ENCODE measurements at places on chromosomes 11 and 22.

- no peaks in the 10 kb centered on the region for H3K4me1 ChIP-seq
- no peak for DNase-seq
- no peaks in the 10 kb centered on the region for H3K36me3 ChIP-seq
These were observed 271.4 kb upstream of the NCAM1 start for GRCh38 chr11:112689851-112690250.

GRCh38 chr11:73287400-73288101 is 15.4 kb downstream of the P2RY6 start:
- no peak overlapping the region for H3K27ac ChIP-seq
- H3K4me3 ChIP-seq, result no peak overlapping the region
- peak; percentile 60 for DNase-seq

GRCh38 chr11:112195951-112196351 is 20.6 kb downstream of the BCO2 start:
- H3K4me3 ChIP-seq, result no peak overlapping the region
- no peak overlapping the region for H3K27ac ChIP-seq
- no peaks in the 10 kb centered on the region for H3K36me3 ChIP-seq
- DNase-seq, result no peak
- no peaks in the 10 kb centered on the region for H3K27me3 ChIP-seq
- H3K4me1 ChIP-seq, result no peaks in the 10 kb centered on the region

DNA sequence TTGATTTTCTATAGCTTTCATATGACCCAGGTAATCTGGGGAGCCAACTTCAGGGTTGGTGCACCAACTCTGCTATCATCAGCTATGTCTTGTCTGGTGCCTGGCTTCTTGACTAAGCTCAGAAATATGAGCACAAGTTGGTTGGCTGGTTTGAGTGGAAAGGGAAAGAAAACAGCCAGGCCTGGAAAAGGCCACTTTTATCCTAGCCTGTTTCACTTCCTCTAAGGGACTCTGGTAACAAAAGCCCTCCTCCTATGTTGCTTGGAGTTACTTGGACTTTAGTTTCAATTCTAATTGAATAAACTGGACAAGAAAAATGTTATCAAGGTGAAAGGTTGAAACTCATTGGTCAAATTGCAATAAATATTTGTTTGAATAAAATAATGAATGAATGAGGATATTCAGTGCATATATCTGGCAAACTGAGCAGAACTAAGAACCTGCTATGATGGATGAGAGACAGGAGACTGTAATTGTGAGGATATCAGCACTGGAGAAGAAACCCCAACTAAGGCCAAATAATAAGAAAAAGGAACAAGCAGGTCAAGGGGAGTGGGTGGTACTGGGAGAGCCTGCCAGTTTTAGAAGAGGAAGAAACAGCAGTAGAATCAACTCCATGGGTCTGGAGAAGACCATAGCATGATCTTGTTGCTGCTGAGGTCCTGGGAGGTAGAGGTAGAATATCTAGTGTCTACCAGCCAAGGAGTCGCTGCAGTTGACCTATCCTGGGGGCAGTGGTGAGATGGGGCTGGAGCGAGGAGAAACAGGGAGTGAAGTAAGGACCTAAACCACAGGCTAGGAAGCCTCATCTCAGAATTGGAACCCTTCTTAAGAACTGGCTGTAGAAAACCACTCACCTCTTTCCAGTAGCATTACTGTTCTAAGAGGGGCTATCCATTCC is 8.2 kb downstream of the ROBO4 start:
- H3K36me3 ChIP-seq, result no peaks in the 10 kb centered on the region
- no peak overlapping the region for H3K27ac ChIP-seq
- H3K4me1 ChIP-seq, result no peaks in the 10 kb centered on the region
- H3K27me3 ChIP-seq, result no peaks in the 10 kb centered on the region

DNA sequence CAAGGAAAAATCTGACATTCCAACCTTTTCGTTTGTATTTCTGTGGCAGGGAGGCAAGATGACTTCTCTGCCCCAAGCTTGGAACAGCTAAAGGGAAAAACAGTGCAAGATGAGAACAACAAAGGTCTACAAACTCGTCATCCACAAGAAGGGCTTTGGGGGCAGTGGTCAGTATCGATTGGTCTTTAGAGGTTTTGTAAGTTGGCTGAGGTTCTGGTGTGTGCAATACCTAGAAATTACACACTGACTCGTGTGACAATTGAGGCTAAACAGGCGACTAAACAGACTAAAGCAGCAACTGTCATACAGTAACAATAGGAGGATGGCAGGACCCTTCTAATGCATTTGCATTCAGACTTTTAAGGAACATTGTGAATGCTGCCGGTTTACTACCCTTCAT is 994 bp downstream of the DEPDC5 start:
- no peak overlapping the region for H3K27ac ChIP-seq
- H3K27me3 ChIP-seq, result no peaks in the 10 kb centered on the region
- H3K4me1 ChIP-seq, result no peaks in the 10 kb centered on the region
- peaks cover 2% of the 10 kb centered on the region for H3K36me3 ChIP-seq

DNA sequence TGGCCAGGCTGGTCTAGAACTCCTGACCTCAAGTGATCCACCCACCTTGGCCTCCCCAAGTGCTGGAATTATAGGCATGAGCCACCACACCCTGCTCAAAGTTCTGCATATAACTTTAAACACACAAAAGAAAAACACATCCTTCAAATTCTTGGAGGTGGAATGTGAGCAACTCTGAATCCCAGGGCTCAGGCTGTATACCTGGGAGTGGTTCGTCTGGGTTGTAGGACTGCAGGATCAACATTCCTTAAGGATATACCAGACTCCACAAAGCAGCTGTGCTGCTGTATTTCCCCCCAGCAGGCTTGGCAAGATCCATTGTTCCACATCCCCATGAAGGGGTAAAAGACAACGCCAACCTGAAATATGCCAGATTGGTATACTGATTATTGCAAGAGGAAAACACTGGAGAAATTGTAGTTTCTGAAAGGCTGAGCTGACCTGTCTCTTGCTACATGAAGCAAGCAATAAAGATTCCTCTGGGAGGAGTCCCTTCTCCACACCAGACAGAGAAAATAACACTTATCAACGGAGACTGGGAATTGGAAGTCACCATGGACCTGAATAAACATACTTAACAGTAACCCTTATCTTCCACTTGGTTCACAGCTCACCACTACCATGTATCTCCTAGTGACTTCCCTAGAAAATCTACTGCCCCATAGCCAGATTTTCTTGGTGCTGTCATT is 12.2 kb upstream of the RPS3 start:
- no peaks in the 10 kb centered on the region for H3K4me1 ChIP-seq
- DNase-seq, result no peak
- no peak overlapping the region for H3K4me3 ChIP-seq

DNA sequence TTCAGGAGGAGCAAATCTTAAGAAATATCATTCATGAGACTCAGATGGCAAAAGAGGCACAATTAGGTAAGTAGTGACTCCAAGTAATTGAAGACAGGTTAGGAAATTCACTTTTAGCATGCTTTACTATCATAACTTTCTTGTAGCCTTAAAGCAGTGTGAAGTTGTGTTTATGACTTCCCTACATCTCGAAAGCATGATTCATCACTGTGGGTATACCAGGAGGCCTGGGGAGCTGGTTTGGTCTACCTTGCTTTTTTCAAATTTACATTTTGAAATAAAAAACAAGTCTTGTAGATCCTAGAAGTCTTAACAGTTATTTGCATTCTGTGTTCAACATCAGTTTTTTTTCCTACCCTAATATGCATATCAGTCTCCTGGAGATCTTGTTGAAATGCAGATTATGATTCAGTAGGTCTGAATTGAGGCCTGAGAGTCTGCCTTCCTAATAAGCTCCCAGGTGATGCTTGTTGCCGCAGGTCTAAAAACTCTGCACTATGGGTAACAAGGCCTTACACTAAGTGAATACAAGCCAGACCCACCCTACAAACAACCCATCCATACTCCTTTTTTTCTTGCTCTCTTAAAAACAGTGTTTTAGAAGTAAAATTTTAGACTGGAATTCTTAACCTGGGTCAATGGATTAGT is 41.4 kb downstream of the TTC17 start:
- DNase-seq, result no peak
- H3K4me1 ChIP-seq, result no peaks in the 10 kb centered on the region
- H3K27me3 ChIP-seq, result no peaks in the 10 kb centered on the region
- no peak overlapping the region for H3K4me3 ChIP-seq

GRCh38 chr11:41281131-41281742 is 178.2 kb downstream of the LRRC4C start:
- H3K27me3 ChIP-seq, result no peaks in the 10 kb centered on the region
- H3K36me3 ChIP-seq, result no peaks in the 10 kb centered on the region
- no peak for DNase-seq
- no peaks in the 10 kb centered on the region for H3K4me1 ChIP-seq
- no peak overlapping the region for H3K27ac ChIP-seq
- H3K4me3 ChIP-seq, result no peak overlapping the region

GRCh38 chr11:12142176-12142575 is 31.8 kb downstream of the MICAL2 start:
- no peak overlapping the region for H3K4me3 ChIP-seq
- no peaks in the 10 kb centered on the region for H3K27me3 ChIP-seq
- DNase-seq, result no peak
- H3K27ac ChIP-seq, result peak overlapping the region; percentile 95
- H3K36me3 ChIP-seq, result peaks cover 4% of the 10 kb centered on the region

- no peaks in the 10 kb centered on the region for H3K27me3 ChIP-seq
- no peaks in the 10 kb centered on the region for H3K36me3 ChIP-seq
- no peak for DNase-seq
- no peaks in the 10 kb centered on the region for H3K4me1 ChIP-seq
- no peak overlapping the region for H3K27ac ChIP-seq
- no peak overlapping the region for H3K4me3 ChIP-seq
These were observed 56.1 kb upstream of the GRAMD1B start for GRCh38 chr11:123373754-123374621.

DNA sequence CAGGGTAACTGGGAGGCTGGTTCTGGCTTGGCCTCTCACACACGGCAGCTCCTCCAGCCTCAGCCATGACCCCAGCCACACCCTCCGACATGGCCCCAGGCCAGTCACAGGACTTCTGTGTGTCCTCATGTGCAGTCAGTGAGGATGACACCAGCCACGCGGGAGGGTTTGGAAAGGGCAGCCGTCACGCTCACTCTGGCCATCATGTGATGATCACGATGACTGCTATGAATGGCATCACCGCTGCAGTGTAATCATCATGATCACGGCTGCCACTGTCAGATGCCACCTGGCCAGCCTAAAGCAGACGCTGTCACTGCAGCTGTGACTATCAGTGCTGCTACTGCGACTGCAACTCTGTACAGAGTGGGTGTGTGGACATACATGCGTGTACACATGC is 640.9 kb downstream of the BRD1 start:
- no peaks in the 10 kb centered on the region for H3K4me1 ChIP-seq
- no peaks in the 10 kb centered on the region for H3K36me3 ChIP-seq
- no peak overlapping the region for H3K4me3 ChIP-seq
- H3K27ac ChIP-seq, result no peak overlapping the region
- H3K27me3 ChIP-seq, result no peaks in the 10 kb centered on the region
- DNase-seq, result no peak

GRCh38 chr22:49347376-49347775 is 480.3 kb downstream of the BRD1 start:
- no peak overlapping the region for H3K27ac ChIP-seq
- DNase-seq, result no peak
- no peaks in the 10 kb centered on the region for H3K27me3 ChIP-seq
- no peaks in the 10 kb centered on the region for H3K4me1 ChIP-seq
- H3K36me3 ChIP-seq, result no peaks in the 10 kb centered on the region

DNA sequence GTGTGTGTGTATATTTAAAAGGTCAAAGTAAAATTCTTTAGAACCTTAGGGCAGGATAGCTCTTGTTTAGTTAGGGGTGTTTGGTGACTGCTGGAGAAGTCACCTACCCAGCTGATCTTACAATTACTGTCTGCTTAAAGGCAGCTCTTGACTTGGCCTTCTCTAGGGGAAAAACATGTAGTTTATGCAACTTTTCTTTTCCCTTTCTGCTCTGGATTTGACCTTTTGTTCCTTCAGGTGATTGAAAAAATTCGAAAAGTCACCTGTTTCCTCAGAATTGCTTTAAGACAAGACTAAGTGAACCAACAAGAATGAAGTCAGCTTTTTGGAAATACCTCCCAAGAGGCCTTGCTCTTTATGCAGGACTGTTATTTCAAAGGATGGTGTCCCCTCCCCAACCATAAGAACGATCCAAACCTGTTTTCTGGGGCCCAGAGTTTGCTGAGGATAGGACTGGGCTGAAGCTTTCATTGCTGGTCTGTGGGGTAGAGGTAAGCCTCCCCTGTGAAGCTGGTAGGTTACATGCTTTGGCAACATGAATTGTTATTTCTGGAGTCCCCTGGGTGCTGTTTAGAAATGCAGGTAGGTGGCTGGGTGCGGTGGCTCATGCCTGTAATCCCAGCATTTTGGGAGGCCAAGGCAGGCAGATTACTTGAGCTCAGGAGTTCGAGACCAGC is 111.2 kb downstream of the PTPRJ start:
- no peak overlapping the region for H3K4me3 ChIP-seq
- no peaks in the 10 kb centered on the region for H3K36me3 ChIP-seq
- H3K4me1 ChIP-seq, result no peaks in the 10 kb centered on the region

DNA sequence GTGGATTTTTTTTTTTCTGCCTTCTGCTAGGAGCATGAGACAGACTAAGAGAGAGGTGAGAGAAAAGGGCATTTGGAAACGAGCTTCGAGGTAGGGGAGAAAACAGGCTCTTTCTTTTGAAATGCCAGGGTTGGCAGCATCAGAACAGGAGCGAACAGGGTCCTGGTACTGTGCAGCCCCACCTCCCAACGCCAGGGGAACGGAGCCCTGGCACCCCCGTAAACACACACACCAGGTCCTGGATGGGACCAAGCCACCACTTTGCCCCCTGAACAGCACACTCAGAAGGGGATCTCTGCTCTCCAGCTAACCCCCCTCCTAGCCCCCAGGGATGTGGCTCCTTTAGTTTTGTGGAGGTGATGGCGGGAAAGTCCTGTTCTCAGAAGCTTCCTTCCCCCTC is 127.1 kb downstream of the CTTN start:
- H3K27ac ChIP-seq, result no peak overlapping the region
- no peaks in the 10 kb centered on the region for H3K36me3 ChIP-seq
- H3K4me1 ChIP-seq, result no peaks in the 10 kb centered on the region
- H3K27me3 ChIP-seq, result no peaks in the 10 kb centered on the region
- no peak overlapping the region for H3K4me3 ChIP-seq
- DNase-seq, result peak; percentile 52

DNA sequence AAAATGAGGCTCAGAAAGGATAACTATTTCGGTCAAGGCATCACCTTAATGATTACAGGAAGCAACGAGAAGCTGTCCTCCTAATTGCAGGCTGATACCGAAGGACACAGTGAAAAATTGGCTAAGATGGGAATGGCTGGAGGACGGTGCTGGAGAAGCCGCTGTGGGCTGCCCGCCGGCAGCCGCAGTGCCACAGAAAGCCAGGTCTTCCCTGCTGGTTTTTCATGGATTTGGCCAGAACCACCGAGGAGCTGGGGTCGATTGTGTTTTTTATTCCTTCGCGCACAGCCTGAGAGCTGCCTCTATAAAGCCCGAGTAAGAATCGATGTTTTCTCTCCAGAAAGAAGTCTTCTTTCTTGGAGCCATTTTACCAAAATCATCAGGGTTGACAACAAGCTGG is 1484.2 kb downstream of the BRD1 start:
- no peak overlapping the region for H3K4me3 ChIP-seq
- no peaks in the 10 kb centered on the region for H3K4me1 ChIP-seq
- H3K36me3 ChIP-seq, result no peaks in the 10 kb centered on the region
- no peaks in the 10 kb centered on the region for H3K27me3 ChIP-seq
- DNase-seq, result no peak
- H3K27ac ChIP-seq, result no peak overlapping the region

- H3K27ac ChIP-seq, result no peak overlapping the region
- H3K4me3 ChIP-seq, result no peak overlapping the region
These were observed 747.8 kb downstream of the BRD1 start for GRCh38 chr22:49079743-49080500.

GRCh38 chr22:46150655-46151477 is 540 bp downstream of the PPARA start:
- H3K27me3 ChIP-seq, result no peaks in the 10 kb centered on the region
- peak overlapping the region; percentile 57 for H3K4me3 ChIP-seq
- H3K27ac ChIP-seq, result peak overlapping the region; percentile 49
- H3K4me1 ChIP-seq, result no peaks in the 10 kb centered on the region

Data from aorta (tissue), 5 donors.